ENCODE measurements at places on chromosomes 6 and 20. TPM values are rescaled to one million over a fixed set of nuclear protein-coding genes. Genes with fewer than 3 reads are reported as not detected.

The MAP3K5 gene
- 21.3 TPM for polyA plus RNA-seq

The USP49 gene
- polyA plus RNA-seq, result 9.3 TPM

The WFDC12 gene
- not detected for polyA plus RNA-seq

The SLC35D3 gene
- polyA plus RNA-seq, result not detected

The BPIFB1 gene
- 5.8 TPM for polyA plus RNA-seq

The FOXF2 gene
- 1.2 TPM for polyA plus RNA-seq

The SLC22A1 gene
- 0.90 TPM for polyA plus RNA-seq

The FBXO5 gene
- 6.0 TPM for polyA plus RNA-seq

The MAPK13 gene
- polyA plus RNA-seq, result 109 TPM

The SDCBP2 gene
- polyA plus RNA-seq, result 10.9 TPM

The BCAS1 gene
- 8.8 TPM for polyA plus RNA-seq

The TRAPPC3L gene
- polyA plus RNA-seq, result 0.37 TPM

The RAET1E gene
- polyA plus RNA-seq, result 0.30 TPM

The ZNFX1 gene
- polyA plus RNA-seq, result 39.9 TPM

The LY6G5C gene
- 14.0 TPM for polyA plus RNA-seq

The VGLL2 gene
- 1.7 TPM for polyA plus RNA-seq

The SIRPA gene
- 25.7 TPM for polyA plus RNA-seq

The TNNC2 gene
- 12.1 TPM for polyA plus RNA-seq

The TAF11 gene
- polyA plus RNA-seq, result 52.2 TPM

The KCNK5 gene
- polyA plus RNA-seq, result 2.3 TPM

The ZSWIM3 gene
- polyA plus RNA-seq, result 8.0 TPM

The PDE10A gene
- polyA plus RNA-seq, result 22.0 TPM

The NCR2 gene
- not detected for polyA plus RNA-seq

The SMIM13 gene
- 7.2 TPM for polyA plus RNA-seq

The SASH1 gene
- 12.1 TPM for polyA plus RNA-seq

The GSTA3 gene
- polyA plus RNA-seq, result 8.9 TPM

The CGA gene
- polyA plus RNA-seq, result not detected

The ZNF217 gene
- 47.3 TPM for polyA plus RNA-seq

The SH3BGRL2 gene
- 5.5 TPM for polyA plus RNA-seq

The RCAN2 gene
- 17.4 TPM for polyA plus RNA-seq

The ENPP4 gene
- 13.0 TPM for polyA plus RNA-seq

The SAPCD1 gene
- polyA plus RNA-seq, result 5.9 TPM

The RIMS1 gene
- polyA plus RNA-seq, result 10.0 TPM

The PDE7B gene
- 3.7 TPM for polyA plus RNA-seq

The KCNS1 gene
- polyA plus RNA-seq, result 2.1 TPM

The IL17F gene
- not detected for polyA plus RNA-seq

The RING1 gene
- 60.2 TPM for polyA plus RNA-seq

The PRICKLE4 gene
- not detected for polyA plus RNA-seq

Measured in testis (tissue), 5 donors.